Left lung (tissue), 14 donors: ENCODE measurements at places on chromosomes 1 and 21. TPM values are rescaled to one million over a fixed set of nuclear protein-coding genes. Genes with fewer than 3 reads are reported as not detected.

The CLCA4 gene
- not detected for total RNA-seq

The CMPK1 gene
- total RNA-seq: 122 TPM

The SH2D5 gene
- total RNA-seq: 0.12 TPM

The LRRC53 gene
- total RNA-seq: not detected

The DMBX1 gene
- total RNA-seq: not detected

The ZNF648 gene
- not detected for total RNA-seq

The CRYZL1 gene
- total RNA-seq: 21.8 TPM

The RHOC gene
- 197 TPM for total RNA-seq

The LMOD1 gene
- 17.9 TPM for total RNA-seq

The NTRK1 gene
- total RNA-seq: 0.97 TPM

The SELL gene
- 10.2 TPM for total RNA-seq
